ENCODE measurements at places on chromosomes 2 and 18.

GRCh38 chr2:127426501-127427354 lies 8.5 kb downstream of the PROC start:
- DNase-seq: no peak

DNA sequence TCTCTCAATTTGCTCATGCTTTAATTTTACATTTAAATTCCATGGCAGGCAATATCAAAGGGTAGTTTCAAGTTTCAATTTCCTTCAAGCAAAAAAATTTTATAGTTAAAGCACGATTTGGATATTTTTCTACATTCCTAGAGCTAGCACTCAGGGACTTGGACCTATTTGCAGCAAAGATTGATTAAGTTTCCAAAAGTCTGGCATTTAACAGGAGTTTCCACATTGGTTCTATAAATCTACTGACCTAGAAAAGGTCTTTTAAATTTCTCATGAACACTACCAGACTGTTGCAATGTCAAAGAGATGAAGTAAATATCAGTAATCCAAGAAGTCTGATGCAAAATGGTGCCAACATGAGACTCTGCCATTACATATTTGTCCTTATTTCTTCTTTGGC lies 253.7 kb upstream of the LINC00305 start:
- DNase-seq: no peak

DNA sequence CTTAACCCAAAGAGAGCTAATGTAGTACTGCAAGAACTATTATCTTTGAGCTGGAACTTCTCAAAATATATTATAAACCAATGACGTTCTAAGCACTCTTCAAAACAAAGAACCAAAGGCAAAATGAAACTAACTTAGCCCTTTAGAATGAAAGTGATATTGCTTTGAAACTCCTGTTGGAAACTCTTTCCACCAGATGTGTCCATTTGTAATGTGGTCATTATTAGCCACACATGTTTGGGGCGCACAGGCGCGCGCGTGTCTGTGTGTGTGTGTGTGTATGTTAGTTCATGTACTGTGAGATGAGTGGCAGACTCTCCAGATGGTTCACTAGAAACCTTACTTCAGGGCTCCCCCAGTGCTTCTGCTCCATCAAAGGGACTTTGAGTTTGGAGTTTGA lies 323.4 kb downstream of the BCL11A start:
- DNase-seq: no peak

- no peak for DNase-seq
These were observed 83.4 kb downstream of the AAK1 start for GRCh38 chr2:69560147-69560482.

- no peak for DNase-seq
These were observed 582.1 kb downstream of the ZEB2 start for GRCh38 chr2:143937723-143938350.

GRCh38 chr18:10145546-10145945 lies 231.7 kb downstream of the VAPA start:
- no peak for DNase-seq

DNA sequence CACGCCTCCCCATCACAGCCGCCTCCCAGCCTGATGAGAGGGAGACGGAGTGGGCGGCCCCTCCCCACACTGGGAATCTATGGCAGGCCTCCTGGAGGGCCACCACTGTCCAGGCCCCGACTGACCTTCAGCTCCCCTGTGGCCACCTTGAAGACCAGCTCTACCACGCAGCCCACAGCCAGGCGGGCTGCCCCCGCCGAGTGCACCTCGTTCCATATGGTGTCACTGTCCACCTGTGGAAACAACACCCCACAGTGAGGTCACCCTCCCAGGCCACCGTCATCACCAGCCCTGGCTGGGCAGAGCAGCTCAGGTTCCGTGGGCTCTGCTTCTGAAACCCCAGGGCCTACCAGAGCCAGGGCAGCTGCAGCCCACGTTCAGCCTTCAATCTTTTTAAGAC lies 242.0 kb downstream of the TWIST2 start:
- no peak for DNase-seq

GRCh38 chr2:88136817-88137216 lies 9.0 kb upstream of the FABP1 start:
- no peak for DNase-seq

GRCh38 chr2:231334179-231334930 lies 61.2 kb upstream of the B3GNT7 start:
- no peak for DNase-seq

DNA sequence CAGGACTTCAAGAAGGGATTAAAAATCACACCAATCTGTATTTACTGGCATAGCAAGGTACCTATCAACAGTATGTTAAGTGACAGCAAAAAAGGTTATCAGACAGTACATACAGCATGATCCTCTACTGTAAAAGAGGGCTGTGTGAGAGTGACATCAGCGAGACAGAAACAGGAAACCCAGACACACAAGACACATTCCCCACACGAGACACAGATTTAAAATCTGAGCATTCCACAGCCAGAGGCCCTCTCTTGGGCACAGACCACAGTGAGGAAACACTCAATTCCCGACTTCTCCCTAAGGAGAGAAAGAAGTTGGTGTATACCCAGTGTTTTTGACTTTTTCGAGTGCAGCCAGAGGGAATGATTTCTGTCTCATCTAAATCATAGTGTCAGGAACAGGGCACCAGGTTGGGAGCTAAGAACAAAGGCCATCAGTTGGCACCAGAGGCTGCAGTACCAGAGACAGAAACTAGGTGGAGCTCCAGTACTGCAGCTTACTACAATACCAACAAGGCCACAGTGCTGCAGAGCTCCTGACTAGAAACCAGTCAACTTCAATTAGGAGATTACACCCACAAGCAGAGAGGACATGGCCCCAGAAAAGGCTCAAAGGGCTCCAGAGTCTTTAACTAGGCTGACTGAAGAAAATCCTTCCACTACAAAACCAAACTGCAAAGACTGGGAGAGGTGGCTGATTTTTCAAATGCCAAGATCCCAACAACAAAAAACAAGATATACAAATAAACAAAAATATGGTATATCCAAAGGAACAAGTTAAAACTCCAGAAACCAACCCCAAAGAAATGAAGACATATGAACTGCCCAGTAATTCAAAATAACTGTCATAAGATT lies 41.0 kb downstream of the UNC50 start:
- DNase-seq: peak; percentile 19

DNA sequence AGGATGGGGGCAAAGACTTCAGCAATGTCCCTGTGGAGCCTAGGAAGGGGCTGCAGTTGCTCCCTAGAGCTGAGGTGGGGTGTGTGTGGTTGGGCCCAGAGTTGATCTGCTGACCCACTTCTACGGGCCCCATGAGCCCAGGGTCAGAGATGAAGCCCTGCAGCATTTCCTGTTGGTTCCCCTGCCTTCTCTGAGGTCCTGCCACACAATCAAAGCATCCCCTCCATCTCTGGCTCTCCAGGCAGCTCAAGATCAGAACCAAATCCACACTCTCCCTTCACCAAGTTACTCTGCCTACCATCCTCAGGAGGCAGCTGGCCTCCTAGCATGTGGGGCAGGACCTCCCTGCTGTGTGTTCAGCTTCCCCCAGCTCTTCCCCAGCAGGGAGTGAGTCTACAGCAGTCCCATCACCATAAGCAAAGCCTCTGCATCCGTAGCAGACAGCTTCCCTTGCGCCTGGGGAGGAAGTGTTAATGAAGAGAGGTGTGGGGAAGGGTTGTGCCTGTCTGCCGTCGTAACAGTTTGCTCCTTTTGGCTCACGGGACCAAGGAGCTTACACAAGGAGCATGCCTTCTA lies 26.9 kb downstream of the TMEM247 start:
- no peak for DNase-seq

DNA sequence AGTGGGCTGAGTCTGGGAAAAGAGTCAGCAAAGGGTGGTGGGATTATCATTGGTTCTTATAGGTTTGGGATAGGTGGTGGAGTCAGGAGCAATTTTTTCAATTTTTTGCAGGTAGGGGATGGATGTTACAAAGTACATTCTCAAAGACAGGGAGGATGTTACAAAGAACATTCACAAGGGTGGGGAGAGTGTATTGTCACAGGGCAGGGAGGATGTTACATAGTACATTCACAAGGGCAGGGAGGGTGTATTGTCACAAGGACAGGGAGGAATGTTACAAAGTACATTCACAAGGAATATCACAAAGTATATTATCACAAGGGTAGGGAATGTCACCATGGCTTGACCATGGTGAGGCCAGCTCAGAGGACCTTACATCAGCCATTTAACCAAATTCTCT lies 58.6 kb upstream of the WDR75 start:
- DNase-seq: no peak

GRCh38 chr18:37412829-37413228 lies 152.8 kb downstream of the CELF4 start:
- DNase-seq: no peak

- DNase-seq: no peak
These were observed 129.7 kb upstream of the TNP1 start for GRCh38 chr2:216989340-216990129.

- DNase-seq: no peak
These were observed 11.1 kb upstream of the SATB2 start for GRCh38 chr2:199468561-199469513.

DNA sequence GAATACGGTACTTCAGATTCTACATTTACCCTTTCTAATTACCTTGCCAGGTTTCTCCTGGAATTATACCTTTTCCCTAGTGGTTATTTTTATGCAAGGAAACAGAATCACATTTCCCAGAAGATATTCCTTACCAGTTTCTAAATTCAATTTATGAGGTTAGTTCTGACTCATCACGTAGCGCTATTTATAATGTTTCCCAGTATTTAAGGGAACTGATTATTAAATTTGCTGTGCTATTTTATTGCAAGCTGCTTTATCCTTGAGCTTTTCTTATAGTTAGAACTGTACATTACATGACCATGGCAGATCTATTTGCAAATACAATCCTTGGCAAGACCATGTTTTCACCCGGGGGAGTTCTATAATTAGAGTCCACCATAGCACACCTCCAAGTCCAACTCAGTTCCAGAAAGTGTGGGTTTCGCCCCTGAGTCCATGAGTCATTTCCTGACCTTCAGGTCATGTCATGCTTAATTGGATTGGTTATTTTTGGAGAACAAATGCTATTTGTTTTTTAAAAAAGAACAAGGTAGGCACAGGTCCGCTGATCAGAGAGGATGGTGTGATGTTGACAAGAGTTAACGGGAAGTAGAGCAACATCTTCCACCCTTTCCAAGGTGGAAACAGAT lies 126.6 kb downstream of the ZNF532 start:
- no peak for DNase-seq

DNA sequence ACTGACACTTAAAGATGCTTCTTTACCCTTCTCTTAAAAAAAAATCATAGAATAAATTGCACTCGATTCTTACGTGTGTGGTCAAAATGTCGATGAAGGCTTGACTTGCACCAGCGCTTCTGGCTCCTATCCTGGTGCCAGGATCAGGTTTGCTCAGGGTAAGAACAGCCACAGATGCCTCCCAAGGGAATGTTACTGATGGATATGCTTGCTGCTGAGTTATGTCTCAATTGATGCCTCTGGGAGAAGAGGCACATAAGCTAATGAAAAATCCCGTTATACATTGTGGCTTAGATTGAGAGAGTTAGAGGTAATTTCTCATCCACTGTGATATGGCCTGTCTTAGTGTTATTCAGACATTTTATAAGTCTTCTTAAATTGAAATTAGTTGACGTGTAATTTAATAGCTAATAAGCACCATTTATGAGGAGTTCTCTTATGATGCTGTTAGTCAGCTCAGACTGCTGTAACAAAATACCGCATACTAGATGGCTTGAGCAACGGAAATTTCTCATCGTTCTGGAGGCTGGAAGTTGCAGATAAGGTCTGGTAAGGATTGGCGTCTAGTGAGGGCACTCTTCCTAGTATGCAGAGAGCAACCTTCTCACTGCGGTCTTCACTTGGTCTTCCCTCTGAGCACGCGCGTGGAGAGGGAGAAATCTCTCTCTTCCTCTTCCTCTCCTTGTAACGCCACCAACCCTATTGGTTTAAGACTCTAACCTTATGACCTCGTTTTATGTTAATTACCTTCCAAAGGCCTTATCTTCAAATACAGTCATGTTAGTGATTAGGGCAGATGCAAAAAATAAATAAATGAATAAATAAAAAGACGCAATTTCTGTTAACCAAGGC lies 116.6 kb upstream of the NOSTRIN start:
- DNase-seq: no peak

DNA sequence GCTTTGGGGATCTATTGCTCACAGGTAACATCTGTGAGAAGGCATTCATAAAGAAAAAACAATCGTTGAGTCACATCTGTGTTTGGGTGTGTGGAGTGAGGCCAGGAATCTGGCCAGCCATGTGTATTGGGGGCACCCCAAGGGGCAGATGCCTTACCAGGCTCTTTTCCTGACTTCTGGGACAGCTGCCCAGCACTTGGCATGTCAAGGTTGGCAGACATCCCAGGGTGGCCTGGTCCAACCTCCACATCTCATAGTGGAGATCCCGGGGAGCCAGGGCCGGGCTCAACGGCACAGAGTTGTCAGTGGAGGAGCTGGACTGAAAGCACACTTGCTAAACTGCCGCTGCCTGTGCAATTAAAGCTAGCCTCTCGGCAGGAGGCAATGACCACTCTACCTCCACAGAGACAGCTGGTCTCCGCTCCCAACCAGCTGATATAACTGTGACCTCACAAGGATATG lies 75.3 kb upstream of the MGAT4A start:
- DNase-seq: no peak

GRCh38 chr2:65842104-65842503 lies 409.7 kb upstream of the SPRED2 start:
- no peak for DNase-seq

DNA sequence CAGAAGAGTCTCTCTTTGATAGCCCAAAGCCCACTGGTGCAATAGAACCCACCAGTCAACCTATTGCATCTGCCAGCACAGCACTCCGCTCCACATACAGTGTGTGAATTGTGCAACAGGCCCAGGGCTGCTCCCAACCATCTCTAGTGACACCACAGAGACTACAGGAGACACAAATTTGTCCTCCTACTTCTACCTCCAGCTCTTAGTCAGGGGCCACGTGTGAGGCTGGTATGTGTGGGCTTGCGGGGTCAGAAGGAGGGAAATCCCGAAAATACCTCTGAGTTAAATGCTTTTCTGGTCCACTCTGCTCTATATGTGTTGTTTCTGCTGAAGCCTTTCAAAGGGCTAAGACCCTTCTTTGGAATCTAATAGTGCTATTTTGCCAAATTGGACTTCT lies 18.0 kb downstream of the DGUOK start:
- DNase-seq: no peak

- no peak for DNase-seq
These were observed 223.8 kb upstream of the SYT4 start for GRCh38 chr18:43501099-43501498.

- DNase-seq: no peak
These were observed 71.2 kb downstream of the STK25 start for GRCh38 chr2:241437179-241437578.

- no peak for DNase-seq
These were observed 830 bp downstream of the CYB5A start for GRCh38 chr18:74290794-74291471.

All from esophagus squamous epithelium (tissue), 5 donors.